ENCODE measurements at places on chromosomes 1 and 21.
A peak's percentile ranks its signal among the peaks of the same experiment; 100 is the strongest.

GRCh38 chr1:203593723-203594122, 32.9 kb upstream of the ATP2B4 start:
- DNase-seq: peak; percentile 50

DNA sequence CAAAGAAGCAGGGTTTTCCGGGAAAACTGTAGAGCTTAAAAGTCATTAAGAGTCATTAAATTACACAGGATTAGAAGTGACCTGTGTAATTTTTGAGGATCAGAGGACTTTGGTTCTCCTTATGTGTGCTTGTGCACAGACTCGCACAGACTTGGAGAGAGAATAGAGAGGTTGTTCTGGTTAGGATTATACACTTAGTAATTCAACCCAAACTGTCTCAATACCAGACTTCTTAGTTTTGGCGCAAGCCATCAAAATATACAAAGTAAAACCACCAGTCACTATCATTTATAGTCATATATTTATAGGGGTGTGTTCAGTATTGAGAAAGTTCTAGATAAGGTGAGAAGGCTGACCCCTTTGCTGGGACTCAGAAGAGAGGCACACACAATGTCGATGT, 112.3 kb downstream of the HLX start:
- no peak for DNase-seq

DNA sequence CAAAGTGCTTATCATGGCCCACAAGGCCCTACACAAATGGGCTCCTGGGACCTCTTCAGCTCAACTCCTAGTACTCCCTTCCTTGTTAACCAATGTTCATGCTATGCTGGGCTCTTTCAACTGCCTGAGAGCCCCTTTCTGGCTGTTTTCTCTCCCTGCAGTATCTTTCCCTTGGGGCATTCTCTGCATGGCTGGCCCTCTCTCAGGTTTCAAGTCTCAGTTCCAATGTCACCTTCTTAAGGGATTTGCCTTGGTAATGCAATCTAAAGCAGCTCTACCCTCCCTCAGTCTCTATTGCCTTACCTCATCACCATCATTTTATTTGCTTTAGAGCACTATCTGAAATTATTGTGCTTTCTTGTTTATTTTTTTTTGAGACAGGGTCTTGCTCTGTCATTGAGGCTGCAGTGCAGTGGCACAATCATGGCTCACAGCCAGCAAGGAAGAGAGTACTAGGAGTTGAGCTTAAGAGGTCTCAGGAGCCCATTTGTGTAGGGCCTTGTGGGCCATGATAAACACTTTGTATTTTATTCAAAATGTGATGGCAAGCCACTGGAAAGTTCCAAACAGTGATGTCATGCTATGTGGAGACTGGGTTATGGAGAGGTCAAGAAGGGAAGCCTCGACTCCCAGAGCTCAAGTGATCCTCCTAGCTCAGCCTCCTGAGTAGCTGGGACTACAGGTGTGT, 63.4 kb upstream of the SRSF10 start:
- no peak for DNase-seq

DNA sequence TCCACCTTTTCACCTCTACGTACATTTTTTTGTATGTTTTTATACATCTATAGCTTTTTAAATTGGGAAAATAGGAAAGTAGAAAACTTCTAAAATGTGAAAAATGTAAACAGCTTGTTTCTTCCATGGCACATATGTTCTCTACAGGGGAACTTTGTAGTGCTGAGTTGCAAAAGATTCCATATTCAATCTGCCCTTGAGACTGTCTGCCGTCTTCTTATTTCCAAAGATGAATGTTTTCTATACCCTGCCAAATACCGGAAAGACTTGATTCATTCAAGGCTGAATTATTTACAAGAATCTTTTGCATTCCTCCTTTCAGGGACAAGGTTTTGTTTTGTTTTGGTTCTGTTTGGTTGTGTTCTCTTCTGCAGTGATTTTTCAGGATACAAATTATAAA, 1334.5 kb upstream of the ADGRL4 start:
- DNase-seq: no peak

GRCh38 chr1:3778590-3779264, 6.2 kb downstream of the SMIM1 start:
- no peak for DNase-seq

- no peak for DNase-seq
Measured at GRCh38 chr1:22038036-22038435, 14.5 kb upstream of the CDC42 start.

Data from KBM-7 (cell line).